GM10248 (cell line): ENCODE measurements at places on chromosomes 11 and 22.

- no peak for DNase-seq
Measured at GRCh38 chr11:11550534-11550933, 71.3 kb downstream of the GALNT18 start.

- no peak for DNase-seq
Measured at GRCh38 chr22:26585104-26585790, 4.7 kb downstream of the TPST2 start.

- no peak for DNase-seq
Measured at GRCh38 chr11:73358071-73358470, 18.1 kb upstream of the RELT start.

DNA sequence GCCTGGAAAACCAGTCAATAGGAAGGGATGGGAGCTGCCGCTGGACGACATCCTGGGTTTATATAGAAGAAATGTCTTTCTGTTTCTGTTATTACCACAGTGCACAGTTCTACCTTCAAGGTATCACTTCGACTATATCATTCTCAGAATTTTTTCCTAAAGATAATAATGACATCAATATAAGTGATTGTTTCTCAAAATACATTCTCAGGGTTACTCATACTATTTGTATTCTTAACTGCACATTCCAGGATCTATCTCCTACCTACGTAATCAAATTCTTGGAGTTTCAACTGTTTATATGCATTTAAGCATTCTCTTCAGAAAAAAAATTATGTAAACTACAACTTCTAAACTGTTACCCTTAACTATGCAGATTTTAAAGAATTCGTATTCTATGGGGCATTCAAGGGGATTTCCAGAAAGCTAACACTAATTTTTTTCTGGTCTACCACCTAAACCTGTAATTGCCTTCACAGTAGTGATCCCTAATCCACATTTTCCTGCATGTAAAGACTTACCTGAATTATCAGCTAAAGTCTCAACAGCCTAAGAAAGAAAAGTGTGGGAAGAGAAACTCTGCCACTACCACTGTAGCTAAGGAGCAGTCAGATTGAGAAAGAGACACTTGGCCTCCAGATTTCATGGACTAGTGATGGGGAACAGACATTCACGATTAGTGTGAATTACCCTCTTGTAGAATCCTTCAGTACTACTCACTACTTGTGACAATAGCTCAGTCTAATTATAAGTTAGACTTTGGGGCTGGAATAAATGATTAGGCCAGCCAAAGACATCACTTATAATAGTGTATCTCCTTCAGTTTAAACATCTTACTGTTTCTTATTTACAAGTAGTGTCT is at the start of gene OR51B5:
OR51B5 (minus strand) TSS at position 51 of the 862 bp plus-strand sequence; CDS start at position 51, 0 bp downstream.
- no peak for DNase-seq

- peak; percentile 58 for DNase-seq
Measured at GRCh38 chr11:61815790-61816735, 740 bp downstream of the FADS1 start.

DNA sequence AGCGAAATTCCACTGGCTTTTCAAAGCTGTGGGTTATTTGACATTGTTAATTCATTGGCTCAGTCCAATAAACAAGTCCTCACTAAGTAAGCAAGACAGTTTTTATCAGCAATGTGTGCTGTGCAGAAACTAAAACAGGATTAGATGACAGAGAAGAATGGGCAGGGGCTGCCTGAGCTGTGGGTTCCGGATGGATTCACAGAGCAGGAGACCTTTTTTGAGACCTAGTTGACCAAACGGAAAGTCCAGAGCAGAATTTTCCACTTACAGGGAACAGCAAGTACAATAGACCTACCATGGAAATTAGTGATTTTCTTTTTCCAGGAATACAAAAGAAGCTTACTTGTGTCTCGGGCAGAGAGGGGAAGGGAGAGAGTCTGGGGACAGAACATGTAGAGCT is 5.2 kb upstream of the KDM4F start:
- no peak for DNase-seq

GRCh38 chr22:40654522-40655167 is 18.1 kb upstream of the MRTFA start:
- DNase-seq: no peak

GRCh38 chr11:1218256-1218787 is 4.5 kb upstream of the MUC5B start:
- no peak for DNase-seq

DNA sequence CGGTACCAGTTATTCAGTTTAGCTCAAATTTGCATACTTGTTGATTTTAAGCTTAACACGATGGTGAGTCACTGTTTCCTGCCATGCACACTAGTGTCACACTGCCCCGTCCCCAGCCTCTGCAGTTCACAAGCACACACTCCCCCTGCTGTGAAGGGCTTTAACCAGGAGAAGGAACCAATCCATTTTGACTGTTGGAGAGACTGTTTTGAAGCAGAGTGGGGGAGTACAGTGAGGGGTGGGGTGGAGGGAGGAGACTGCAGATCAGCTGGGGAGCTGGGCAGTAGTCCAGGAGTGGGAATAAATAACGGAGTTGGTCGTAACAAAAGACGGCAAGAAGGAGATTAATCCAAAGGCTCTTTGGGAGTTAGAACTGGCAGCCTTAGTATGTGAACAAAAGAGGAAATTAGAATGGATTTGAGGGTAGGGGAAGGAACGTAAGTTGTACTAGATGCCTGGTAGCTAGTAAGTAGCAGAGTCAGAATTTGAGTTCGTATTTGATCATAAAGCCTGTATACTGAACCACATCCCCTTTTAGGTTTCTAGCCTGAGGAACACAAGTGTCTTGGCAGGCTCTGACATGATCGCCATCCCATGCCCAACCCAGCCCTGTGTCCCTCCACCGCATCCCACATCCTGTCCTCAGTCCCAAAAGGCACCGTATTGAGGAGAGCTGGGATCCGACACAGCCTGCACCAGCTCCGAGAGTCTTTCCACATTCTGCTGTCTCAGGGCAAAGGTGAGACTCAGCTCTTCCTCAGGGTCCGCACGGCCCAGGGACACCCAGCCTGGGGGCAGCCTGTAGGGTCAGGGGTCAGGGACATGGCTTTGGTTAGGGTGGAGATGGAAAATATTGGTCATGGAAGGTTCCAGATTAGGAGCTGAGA is 862 bp downstream of the TPP1 start:
- peak; percentile 32 for DNase-seq

GRCh38 chr11:69299023-69299461 is 5.1 kb downstream of the MYEOV start:
- no peak for DNase-seq

- no peak for DNase-seq
Measured at GRCh38 chr11:129917231-129917630, 21.9 kb upstream of the NFRKB start.

- peak; percentile 92 for DNase-seq
Measured at GRCh38 chr11:66371627-66372415, at the start of gene SLC29A2. SLC29A2 (minus strand) TSS chr11:66371760; CDS start chr11:66371591, 169 bp downstream.

DNA sequence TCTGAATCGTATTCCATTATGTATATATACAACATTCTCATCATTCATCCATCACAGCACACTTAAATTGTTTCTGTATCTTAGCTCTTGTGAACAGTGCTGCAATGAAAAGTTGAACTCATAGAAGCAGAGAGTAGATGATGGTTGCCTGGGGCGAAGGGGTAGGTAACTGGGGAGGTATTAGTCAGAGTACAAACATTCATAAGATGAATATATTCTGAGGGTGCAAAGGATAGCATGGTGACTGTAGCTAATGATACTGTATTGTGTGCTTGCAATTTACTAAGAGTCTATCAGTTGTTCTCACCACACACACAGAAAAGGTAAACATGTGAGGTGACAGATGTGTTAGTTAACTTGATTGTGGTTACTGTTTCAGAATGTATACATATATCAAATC is 12.6 kb upstream of the RFPL2 start:
- no peak for DNase-seq

- no peak for DNase-seq
Measured at GRCh38 chr11:73176145-73176873, 34.2 kb upstream of the FCHSD2 start.

- no peak for DNase-seq
Measured at GRCh38 chr11:132300283-132300682, 929.9 kb downstream of the NTM start.

DNA sequence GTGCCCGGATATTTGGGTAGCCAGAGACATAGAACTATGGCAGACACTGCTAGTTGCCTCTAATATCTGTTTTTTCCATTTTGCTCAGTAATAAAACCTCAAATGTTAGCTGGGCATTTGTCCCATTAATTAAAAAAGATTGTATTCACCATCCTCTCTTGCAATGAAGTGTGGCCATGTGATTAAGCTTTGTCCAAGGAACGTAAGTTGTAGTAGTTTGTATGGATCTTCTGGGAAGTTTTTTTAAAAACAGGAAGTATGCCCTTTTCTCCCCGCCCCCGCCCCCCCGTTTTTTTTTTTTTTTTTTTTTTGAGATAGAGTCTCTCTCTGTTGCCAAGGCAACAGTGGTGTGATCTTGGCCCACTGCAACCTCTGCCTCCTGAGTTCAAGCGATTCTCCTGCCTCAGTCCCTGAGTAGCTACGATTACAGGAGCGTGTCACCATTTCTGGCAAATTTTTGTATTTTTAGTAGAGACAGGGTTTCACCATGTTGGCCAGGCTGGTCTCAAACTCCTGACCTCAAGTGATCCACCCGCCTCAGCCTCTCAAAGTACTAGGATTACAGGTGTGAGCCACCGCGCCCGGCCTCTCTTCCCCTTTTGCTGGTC is 1.7 kb upstream of the TMEM135 start:
- no peak for DNase-seq
